Activated naive CD4-positive, alpha-beta T cell treated with anti-CD3 and anti-CD28 coated beads, Interleukin-2, amount 50 U/mL, for 72 hours (primary cell): ENCODE measurements at places on chromosomes 3 and 15. TPM values are rescaled to one million over a fixed set of nuclear protein-coding genes. Genes with fewer than 3 reads are reported as not detected.

- DNase-seq = peak; percentile 36
Observed at GRCh38 chr3:71050538-71051258, 532.8 kb downstream of the FOXP1 start.

GRCh38 chr3:194139814-194140391 is 4.0 kb downstream of the HES1 start:
- DNase-seq = no peak

DNA sequence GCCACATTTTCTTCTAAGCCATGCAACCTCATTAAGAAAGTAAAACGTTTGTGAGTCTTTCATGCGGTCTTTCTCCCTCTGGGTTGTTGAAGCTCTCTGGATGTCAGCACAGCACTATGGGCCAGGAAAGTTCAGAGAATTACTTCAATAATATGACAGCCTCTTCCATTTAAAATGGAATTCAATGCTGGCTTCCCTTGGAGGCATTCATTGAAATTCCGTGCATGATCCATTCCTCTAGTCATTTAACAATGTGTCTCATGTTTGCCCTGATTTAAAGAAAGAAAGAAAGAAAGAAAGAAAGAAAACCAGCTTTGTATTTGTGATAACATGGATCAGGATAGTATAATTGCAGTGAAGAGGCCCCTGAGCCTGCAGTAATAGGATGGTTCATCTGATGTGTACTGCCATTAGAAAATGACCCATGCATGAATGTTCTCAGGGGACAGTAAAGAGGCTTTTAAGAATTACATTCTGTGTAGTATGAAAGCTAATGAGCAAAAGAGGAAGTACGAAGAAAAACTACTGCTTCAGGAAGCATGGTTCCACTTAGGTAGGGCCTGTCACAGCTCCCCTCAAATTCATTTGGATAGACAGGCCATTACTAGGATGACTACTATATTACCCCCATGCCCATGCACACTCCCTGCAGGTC is 146.0 kb downstream of the ARPP21 start:
- DNase-seq = no peak

- DNase-seq = no peak
Observed at GRCh38 chr3:108407886-108408285, 102.5 kb downstream of the MYH15 start.

DNA sequence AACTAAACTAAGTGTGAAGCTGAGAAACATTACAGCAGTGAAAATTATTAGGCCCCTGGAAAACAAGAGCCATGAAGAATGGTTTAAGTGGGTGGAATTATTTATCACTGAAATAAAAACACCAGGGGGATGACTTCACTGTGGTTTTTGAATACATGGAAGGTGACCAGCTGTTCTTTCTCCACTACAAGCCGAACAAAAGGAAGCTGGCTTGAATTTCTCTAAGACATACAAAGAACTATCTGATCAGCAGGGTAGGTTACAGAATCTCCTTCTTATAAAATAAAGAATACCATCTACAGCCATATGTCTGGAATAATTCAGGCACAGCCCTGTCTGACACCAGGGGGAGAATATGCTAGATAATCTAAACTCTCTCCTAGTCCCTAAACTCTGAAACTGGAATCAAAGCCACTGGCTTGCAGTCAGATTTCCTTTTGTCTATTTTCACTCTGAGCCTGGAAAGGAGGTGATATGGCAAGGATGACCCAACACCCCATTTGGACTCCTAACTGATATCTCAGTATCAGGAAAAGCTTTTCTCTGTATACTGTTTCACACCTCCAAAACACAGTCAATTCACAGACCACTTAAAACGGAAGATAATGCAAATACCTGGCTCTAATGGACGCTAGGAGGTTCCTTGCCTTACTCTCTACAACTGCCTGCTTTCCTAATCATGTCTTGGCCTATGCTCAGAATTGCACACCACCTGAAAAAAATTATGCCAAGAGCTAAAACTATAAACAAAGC is 31.2 kb downstream of the SPATA12 start:
- no peak for DNase-seq

DNA sequence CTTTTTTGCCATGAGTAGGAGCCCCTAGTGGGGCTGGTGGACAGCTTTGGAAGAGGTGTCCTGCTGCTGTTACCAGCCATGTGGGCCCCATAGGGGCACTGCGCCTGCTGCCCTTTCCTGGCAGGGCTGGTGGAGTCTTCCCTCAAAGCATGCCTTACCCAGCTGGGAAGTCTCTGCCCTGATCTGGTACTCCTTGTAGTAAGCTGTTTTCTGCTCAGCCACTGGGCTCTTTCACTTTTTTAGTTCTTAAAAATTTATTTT is 26.2 kb downstream of the HMCES start:
- no peak for DNase-seq

GRCh38 chr15:27820232-27820631 is 278.9 kb downstream of the OCA2 start:
- no peak for DNase-seq

DNA sequence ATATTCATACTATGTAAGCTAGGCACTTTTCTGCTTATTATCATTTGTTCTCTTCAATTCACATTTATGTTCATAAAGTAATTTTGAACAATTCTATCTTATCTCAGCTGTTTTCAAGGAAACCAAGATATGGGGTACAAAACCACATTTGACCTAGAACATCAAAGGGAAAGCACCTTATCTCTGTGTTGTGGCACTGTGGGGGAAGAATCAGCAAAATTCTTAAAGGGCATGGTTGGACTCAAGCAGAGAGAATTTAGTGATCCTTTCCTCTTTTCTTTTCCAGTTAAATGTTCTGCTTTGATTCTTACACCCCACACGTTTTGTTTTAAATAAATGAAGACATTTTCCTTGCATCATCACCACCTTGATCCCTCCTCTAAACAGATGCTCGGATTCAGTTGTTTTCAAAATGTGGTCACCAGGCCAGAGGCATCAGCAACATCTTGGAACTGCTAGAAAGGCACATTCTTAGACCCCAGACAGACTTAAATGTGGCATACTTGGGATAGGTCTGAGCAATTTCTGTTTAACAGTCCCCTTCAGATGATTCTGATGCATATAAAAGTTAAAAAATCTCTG is 128.4 kb upstream of the TP63 start:
- DNase-seq = no peak

DNA sequence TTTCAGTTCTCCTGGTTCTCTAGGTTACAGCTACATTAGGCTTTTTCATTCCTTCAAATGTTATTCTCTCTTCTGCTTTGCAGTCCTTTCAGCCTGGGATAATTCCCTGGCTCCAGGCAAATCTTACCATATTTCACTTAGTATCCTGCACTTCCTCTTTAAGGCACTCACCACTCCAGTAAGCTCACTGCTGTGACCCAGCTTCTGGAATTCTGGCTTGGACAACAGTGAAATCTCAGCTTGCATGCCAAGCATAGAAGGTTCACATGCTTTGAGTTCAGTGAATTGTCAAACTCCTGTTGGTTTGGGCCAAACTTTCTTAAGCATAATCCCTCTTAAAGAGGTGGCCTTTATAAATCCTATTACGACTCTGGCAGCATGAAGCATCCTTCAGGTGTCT is 69.4 kb downstream of the SCN10A start:
- no peak for DNase-seq

GRCh38 chr15:69414701-69415167 is 585 bp downstream of the KIF23 start:
- DNase-seq = peak; percentile 56

Gene STX19
- not detected for total RNA-seq
